Urothelium cell line (cell line): ENCODE measurements at places on chromosomes 16 and 17.

- DNase-seq, result peak; percentile 81
Measured at GRCh38 chr17:73956595-73957465, 246.6 kb upstream of the RPL38 start.

DNA sequence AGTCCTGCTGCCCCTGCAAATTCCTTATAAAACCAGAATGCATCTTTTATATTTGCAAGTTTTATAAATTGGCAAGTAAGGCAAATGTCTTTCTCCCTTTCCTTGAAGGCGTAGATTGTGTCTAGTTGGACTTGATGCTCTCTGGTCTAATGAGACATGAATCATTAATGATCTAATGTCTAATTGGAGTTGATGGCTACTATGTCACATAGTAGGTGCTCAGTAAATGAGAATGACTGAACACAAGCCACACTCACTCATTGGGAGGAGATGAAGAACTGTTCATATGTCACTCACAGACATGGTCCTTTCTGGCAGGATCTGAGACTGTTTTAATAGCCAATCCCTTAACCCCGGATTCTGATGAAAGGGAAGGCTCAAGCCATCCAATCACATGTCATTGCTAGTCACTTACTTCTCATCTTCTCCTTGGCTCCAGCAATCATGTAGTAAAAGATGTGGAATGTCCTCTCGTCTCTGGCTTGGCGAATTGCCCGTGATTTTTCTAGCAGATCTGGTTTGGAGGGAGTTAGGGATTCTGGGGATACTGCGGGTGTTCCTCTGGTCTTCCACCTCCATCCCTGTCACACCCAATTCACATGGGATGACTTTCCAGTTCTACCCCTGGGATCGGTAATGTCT lies 81.0 kb downstream of the MYH11 start:
- no peak for DNase-seq

DNA sequence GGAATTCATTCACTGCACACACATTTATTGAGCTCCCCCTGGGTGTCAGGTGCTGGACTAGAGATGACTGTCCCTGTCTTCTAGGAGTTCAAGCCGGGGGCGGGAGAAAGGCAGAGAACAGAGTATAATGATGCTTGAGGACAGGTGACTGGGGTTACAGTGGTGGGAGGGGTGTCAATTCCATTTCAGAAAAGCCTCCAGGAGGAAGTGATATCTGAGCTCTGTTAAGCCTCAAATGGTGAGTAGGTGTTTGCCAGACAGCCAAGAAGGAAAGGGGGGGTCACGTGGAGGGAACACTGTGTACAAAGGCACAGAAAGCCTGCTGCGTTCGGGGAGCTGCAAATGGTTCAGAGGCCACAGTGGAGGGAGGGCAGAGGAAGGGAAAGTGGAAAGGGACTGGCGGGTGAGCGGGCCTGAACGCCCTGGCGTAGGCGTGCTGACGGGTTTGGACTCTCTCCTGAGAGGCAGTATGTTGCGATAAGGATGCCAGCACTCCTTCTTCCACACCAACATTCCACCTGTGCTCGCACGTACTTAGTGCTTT lies 9.7 kb upstream of the NXPH3 start:
- no peak for DNase-seq

GRCh38 chr16:1509307-1510221 lies 16.4 kb downstream of the TELO2 start:
- DNase-seq, result no peak

DNA sequence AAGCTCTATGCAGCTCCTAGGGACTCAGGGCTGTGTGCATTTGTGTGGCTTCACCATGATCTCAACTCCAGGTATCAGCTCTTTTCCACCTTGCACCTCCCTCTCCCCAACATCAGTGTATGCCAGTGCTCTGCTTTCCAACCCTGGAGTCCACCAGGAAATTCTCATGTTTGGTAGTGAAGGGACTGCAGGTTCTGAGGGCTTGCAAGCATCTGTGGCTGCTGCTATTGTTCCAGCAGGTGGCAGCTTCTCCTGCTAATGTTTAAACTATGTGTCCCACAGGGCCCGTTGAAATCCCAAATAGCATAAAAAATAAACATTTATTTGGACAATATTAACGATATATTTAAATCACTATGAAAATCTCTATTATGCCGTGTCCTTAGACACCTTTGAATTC lies 82.0 kb downstream of the RGS9 start:
- DNase-seq, result no peak

GRCh38 chr17:57560319-57560705 lies 184.8 kb downstream of the CCDC182 start:
- DNase-seq, result no peak

DNA sequence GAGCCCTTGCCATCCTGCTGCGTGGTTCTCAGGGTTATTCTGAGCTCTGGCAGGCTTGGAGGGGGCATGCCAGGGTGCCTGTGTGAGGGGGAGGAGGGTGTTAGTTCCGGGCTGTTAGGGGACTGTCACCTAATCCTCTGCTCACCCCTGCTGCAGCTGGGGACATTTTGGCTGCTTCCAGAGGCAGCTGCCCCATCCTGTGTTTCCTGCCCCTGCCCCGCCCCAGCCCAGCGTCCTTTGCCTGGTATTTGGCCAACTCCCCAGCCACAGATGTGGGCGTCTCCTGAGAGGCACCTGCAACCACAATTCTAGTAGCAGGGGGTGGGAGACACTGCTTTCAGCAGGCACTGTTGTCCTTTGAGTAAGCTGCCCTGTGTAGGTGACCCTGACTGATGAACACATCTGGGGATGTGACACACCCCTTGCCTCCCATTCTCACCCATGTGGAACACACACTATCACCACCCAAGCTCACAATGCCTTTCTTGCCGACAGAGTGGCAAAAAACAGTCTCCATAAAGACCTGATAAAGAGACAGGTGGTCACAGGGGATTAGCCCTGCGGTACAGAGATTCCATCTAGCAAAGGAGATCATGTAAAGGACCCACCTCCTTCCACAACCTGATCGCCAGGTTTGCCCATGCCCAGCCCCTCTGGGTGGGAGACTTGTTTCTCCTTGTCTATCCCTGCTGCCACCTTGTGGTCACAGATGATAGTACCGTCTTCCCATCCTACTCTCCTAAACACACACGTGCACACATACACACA lies at the start of gene CHRNE:
CHRNE (minus strand) TSS at position 48 of the 768 bp plus-strand sequence; CDS start at position 13, 35 bp downstream.
- DNase-seq, result peak; percentile 54
